Activated CD4-positive, alpha-beta T cell treated with anti-CD3 and anti-CD28 coated beads, Interleukin-2, amount 10 ng/mL, durations not matched to agents 7 days and 5 days (primary cell): ENCODE measurements at places on chromosomes 1 and 21.

- no peaks in the 10 kb centered on the region for H3K36me3 ChIP-seq
- peaks cover 2% of the 10 kb centered on the region for H3K27me3 ChIP-seq
- H3K27ac ChIP-seq: no peak overlapping the region
- H3K4me3 ChIP-seq: no peak overlapping the region
- no peak for DNase-seq
These were observed 53.0 kb downstream of the UROD start for GRCh38 chr1:45065083-45065482.

DNA sequence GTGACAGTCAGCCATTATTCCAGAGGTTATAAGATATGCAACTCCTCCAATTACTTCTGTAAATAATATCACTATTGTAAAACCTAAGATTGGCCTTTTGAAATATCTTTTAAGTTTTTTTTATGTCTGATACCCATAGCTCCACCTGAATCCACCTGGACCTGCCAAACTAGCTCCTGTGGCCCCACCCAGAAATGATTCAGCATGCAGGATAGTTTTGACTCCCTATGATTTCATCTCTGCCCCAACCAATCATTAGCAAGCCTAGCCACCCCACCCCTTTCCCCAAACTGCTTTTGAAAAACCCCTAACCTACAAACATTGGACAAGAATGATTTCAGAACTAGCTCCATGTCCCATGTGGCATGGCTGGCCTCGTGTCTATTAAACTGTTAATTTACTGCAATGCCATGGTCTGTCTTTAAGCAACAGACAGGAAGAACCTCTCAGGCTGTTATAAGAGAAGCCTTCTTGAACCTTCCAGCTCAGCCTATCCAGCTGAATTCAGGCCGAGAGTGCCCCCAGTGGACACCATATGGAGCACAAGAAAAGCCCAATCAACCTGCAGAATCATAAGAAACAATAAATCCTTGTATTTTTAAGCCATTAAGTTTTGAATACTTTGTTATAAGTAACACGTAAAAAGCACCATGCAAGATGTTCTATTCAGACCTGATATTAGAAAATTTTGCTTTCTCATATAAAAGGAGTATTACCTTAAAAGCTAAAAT, 263.0 kb upstream of the ZRANB2 start:
- H3K36me3 ChIP-seq: no peaks in the 10 kb centered on the region
- no peaks in the 10 kb centered on the region for H3K4me1 ChIP-seq
- DNase-seq: no peak
- H3K27me3 ChIP-seq: no peaks in the 10 kb centered on the region
- H3K27ac ChIP-seq: no peak overlapping the region

DNA sequence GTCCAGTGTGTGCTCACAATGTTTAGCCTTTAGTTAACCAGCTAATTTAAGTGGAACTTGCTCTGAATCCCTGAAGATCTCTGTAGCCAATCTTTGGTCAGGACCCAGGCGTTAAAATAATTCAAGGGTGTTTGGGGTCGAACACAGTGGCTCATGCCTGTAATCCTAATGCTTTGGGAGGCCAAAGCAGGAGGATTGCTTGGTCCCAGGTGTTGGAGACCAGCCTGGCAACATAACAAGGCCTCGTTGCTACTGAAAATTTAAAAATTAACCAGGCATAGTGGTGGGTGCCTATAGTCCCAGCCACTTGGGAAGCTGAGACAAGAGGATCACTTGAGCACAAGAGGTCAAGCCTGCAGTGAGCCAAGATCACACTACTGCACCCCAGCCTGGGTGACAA, 94.3 kb downstream of the ITSN1 start:
- H3K4me1 ChIP-seq: no peaks in the 10 kb centered on the region
- H3K4me3 ChIP-seq: no peak overlapping the region
- no peaks in the 10 kb centered on the region for H3K27me3 ChIP-seq
- H3K36me3 ChIP-seq: no peaks in the 10 kb centered on the region
- no peak for DNase-seq
- no peak overlapping the region for H3K27ac ChIP-seq

- H3K27ac ChIP-seq: no peak overlapping the region
- H3K36me3 ChIP-seq: peaks cover 3% of the 10 kb centered on the region
- DNase-seq: no peak
- no peaks in the 10 kb centered on the region for H3K27me3 ChIP-seq
- H3K4me1 ChIP-seq: peaks cover 23% of the 10 kb centered on the region
These were observed 18.2 kb upstream of the CDCP2 start for GRCh38 chr1:54171016-54171415.

DNA sequence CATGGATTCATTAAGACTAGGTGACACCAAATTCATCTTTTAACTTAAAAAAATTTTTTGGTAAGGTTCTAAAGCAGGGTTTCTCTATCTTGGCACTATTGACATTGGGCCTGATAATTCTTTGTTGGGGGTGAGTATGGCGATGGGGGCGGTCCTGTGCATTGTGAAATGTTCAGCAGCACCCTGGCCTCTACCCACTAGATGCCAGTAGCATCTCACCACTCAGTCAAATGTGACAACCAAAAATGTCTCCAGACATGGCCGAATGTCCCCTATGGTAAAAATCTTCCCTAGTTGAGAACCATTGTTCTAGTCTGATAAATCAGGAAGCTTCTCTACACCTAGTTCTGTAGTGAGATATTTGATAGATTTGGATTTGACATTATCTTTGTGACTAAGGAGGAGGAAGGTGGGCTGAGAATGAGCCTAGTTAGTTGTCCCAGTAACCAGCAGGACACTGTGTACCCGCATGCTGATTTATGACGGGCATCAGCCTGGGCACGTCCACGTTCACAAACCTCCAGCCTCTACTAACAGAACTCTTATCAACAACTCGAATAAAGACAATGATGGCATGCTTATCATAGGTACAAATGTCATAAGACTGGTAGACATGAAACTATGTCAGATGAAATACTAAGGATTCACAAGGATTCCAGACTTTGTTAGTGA, 104.6 kb downstream of the KCND3 start:
- no peaks in the 10 kb centered on the region for H3K36me3 ChIP-seq
- H3K4me1 ChIP-seq: peaks cover 2% of the 10 kb centered on the region
- peaks cover 4% of the 10 kb centered on the region for H3K27me3 ChIP-seq
- no peak for DNase-seq
- H3K27ac ChIP-seq: no peak overlapping the region
